ENCODE measurements at places on chromosomes 4 and X. TPM values are rescaled to one million over a fixed set of nuclear protein-coding genes. Genes with fewer than 3 reads are reported as not detected.

GRCh38 chr4:147461161-147461560 is 19.7 kb upstream of the EDNRA start:
- no peaks in the 10 kb centered on the region for H3K4me1 ChIP-seq
- H3K27me3 ChIP-seq, result no peaks in the 10 kb centered on the region
- no peak overlapping the region for H3K4me3 ChIP-seq

GRCh38 chr4:174281901-174282300 is 1.6 kb downstream of the FBXO8 start:
- H3K36me3 ChIP-seq, result peaks cover 9% of the 10 kb centered on the region
- no peak for DNase-seq
- H3K27me3 ChIP-seq, result no peaks in the 10 kb centered on the region
- H3K4me1 ChIP-seq, result peaks cover 4% of the 10 kb centered on the region

- H3K27ac ChIP-seq, result no peak overlapping the region
- no peak for DNase-seq
- H3K4me3 ChIP-seq, result no peak overlapping the region
- no peaks in the 10 kb centered on the region for H3K27me3 ChIP-seq
Measured at GRCh38 chr4:184096561-184097240, 121.0 kb downstream of the ENPP6 start.

- no peak for DNase-seq
- H3K27me3 ChIP-seq, result no peaks in the 10 kb centered on the region
- no peaks in the 10 kb centered on the region for H3K36me3 ChIP-seq
- no peak overlapping the region for H3K4me3 ChIP-seq
Measured at GRCh38 chr4:84479663-84480062, 19.4 kb downstream of the NKX6-1 start.

- H3K27ac ChIP-seq, result no peak overlapping the region
- peaks cover 33% of the 10 kb centered on the region for H3K4me1 ChIP-seq
- no peak for DNase-seq
- H3K27me3 ChIP-seq, result no peaks in the 10 kb centered on the region
- no peak overlapping the region for H3K4me3 ChIP-seq
- H3K36me3 ChIP-seq, result no peaks in the 10 kb centered on the region
Measured at GRCh38 chr4:87075876-87076275, 141.1 kb downstream of the AFF1 start.

DNA sequence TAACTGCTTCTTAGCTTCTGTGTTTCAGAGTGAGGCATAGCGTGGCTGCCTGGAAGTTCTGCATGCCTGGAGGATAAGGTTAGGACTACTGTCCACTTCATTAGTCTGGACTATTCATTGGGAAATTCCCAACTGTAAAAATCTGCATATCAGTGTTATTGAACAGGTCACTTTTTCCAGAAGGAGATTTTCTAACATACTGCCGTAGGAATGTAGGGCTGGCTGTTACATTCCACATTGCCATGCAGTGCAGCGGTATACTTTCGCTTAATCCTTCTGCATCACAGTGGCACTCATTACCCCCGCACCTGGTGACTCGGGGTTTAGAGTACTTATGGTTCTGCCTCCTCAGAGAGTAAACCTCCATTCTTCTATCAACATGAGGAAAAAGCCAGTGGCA is 104.6 kb downstream of the NPFFR2 start:
- H3K27ac ChIP-seq, result no peak overlapping the region
- H3K36me3 ChIP-seq, result no peaks in the 10 kb centered on the region
- no peak for DNase-seq
- H3K4me3 ChIP-seq, result no peak overlapping the region
- no peaks in the 10 kb centered on the region for H3K27me3 ChIP-seq

- H3K4me1 ChIP-seq, result peaks cover 52% of the 10 kb centered on the region
- H3K36me3 ChIP-seq, result peaks cover 3% of the 10 kb centered on the region
- no peaks in the 10 kb centered on the region for H3K27me3 ChIP-seq
- H3K4me3 ChIP-seq, result no peak overlapping the region
- no peak overlapping the region for H3K27ac ChIP-seq
Measured at GRCh38 chr4:168800926-168801325, 209.1 kb downstream of the CBR4 start.

GRCh38 chr4:80065601-80066000 is 7.4 kb downstream of the ANTXR2 start:
- H3K27ac ChIP-seq, result no peak overlapping the region
- H3K36me3 ChIP-seq, result peaks cover 80% of the 10 kb centered on the region

DNA sequence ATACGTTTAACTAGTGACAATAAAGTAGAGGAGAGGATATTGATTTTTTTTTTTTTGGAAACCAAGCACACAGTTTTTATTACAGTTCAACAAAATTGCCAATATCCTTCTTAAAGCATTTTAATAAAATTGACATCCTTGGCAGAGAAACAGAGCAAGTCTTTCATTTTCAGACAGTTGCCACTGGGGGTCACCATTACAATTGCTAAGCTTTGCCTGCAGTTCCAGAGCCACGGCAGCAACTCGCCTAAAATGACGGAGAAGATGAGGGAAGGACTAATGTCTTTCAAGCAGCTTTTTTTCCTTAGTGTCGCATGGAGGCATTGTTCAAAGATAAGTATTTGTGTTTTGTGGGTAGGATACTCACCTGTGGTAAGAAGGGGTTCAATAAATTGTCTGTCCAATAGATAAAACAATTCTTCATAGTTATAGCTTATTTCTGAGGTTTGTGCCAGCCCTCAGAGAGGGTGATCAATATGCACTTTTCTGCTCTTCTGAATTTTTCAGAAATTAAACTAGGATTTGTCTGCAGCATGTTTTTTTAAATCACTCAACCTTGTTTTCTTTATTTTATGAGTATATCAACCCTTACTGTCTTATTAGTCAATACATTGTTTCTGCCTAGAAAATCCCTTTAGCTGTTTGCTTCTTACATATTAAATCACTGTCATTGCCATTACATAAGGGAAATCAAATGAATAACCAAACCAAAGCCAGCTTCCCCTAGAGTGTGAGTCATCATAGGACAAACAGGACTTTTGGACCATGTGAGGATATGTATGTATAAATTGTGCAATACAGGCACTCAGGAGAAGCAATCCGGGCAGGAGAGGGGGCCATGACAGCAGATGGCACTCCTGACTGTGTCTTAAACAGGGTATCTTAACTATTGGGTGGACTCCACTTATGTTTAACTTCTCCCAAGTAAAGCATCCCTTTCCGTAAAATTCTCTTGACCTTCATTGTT is 508.1 kb upstream of the ARX start:
- DNase-seq, result no peak
- H3K4me3 ChIP-seq, result no peak overlapping the region
- no peaks in the 10 kb centered on the region for H3K36me3 ChIP-seq
- no peaks in the 10 kb centered on the region for H3K27me3 ChIP-seq
- H3K4me1 ChIP-seq, result no peaks in the 10 kb centered on the region

- no peaks in the 10 kb centered on the region for H3K36me3 ChIP-seq
- H3K27me3 ChIP-seq, result no peaks in the 10 kb centered on the region
- DNase-seq, result no peak
Measured at GRCh38 chr4:88320224-88320779, 35.9 kb upstream of the PPM1K start.

GRCh38 chr4:244471-244870 is 60.8 kb downstream of the ZNF732 start:
- no peaks in the 10 kb centered on the region for H3K27me3 ChIP-seq
- H3K4me3 ChIP-seq, result no peak overlapping the region
- no peaks in the 10 kb centered on the region for H3K36me3 ChIP-seq
- H3K27ac ChIP-seq, result no peak overlapping the region
- no peak for DNase-seq

The NUDT10 gene
- 7.8 TPM for total RNA-seq

The REELD1 gene
- 0.05 TPM for total RNA-seq

The DUSP9 gene
- not detected for total RNA-seq

DNA sequence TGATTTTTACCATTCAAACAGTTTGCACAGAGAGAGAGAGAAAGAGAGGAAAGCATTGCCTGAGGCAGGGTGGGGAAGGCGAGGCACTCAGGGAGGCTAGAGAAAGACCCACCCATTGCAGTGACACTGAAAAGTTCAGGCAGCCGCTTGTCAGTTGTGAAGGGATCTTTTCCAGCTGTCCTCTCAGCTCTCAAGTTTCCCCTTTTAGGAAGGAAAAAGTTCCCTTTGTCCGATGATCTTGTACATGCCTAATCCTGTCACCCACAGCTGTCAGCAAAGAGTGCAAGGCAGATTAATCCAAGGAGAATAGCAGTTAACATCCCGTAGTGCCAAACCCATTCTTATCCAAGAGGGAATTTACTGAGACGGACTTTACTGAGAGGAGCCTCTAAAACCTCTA is 255.0 kb downstream of the MAGEB5 start:
- no peak overlapping the region for H3K27ac ChIP-seq
- no peaks in the 10 kb centered on the region for H3K4me1 ChIP-seq
- no peaks in the 10 kb centered on the region for H3K27me3 ChIP-seq
- no peak overlapping the region for H3K4me3 ChIP-seq
- DNase-seq, result no peak

The EDNRA gene
- total RNA-seq, result 2.9 TPM

GRCh38 chr4:143369552-143369951 is 32.9 kb downstream of the GAB1 start:
- no peak for DNase-seq
- H3K4me1 ChIP-seq, result no peaks in the 10 kb centered on the region
- no peaks in the 10 kb centered on the region for H3K36me3 ChIP-seq

The MAGED4 gene
- 35.2 TPM for total RNA-seq

The ZNF732 gene
- total RNA-seq, result not detected

The WWC2 gene
- 42.5 TPM for total RNA-seq
